Activated gamma-delta T cell treated with anti-CD3 and anti-CD28 coated beads, Interleukin-2, amount 50 U/mL, for 16 hours (primary cell): ENCODE measurements at places on chromosomes 5 and 9.

- no peak for DNase-seq
Observed at GRCh38 chr5:167453246-167454030, 838.0 kb upstream of the WWC1 start.

GRCh38 chr5:72265032-72265877, 54.8 kb downstream of the MRPS27 start:
- DNase-seq: no peak

- DNase-seq: no peak
Observed at GRCh38 chr5:155822177-155822576, 504.8 kb upstream of the SGCD start.

- no peak for DNase-seq
Observed at GRCh38 chr9:121138973-121139372, 62.7 kb downstream of the RAB14 start.
